ENCODE measurements at places on chromosomes 2 and 18.
A peak's percentile ranks its signal among the peaks of the same experiment; 100 is the strongest.

DNA sequence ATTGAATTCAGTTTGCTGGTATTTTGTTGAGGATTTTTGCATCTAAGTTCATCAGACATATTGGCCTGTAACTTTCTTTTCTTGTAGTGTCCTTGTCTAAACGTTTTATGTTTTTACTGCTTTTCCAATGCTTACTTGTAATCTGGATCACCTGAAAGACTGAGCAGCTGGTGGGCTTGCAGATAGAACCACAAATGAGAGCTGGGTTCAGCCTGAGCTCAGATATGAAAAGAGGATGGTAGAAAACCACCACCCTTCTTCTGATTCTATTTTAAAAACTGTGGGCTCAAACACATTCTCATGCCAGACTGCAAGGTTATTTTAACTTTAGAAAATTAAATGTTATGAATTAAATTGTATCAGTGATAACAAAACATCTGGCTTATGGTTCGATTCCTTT, 70.8 kb downstream of the DDX18 start:
- no peak for DNase-seq

- DNase-seq = no peak
Measured at GRCh38 chr2:74206180-74206688, 7.8 kb downstream of the MTHFD2 start.

GRCh38 chr2:220417503-220417902, 790.1 kb downstream of the SLC4A3 start:
- no peak for DNase-seq

GRCh38 chr2:9993488-9994165, 42.1 kb downstream of the GRHL1 start:
- DNase-seq = peak; percentile 59

GRCh38 chr2:236955521-236956030, 130.1 kb upstream of the COPS8 start:
- no peak for DNase-seq

GRCh38 chr2:61016392-61017002, 1.0 kb upstream of the PEX13 start:
- DNase-seq = no peak

DNA sequence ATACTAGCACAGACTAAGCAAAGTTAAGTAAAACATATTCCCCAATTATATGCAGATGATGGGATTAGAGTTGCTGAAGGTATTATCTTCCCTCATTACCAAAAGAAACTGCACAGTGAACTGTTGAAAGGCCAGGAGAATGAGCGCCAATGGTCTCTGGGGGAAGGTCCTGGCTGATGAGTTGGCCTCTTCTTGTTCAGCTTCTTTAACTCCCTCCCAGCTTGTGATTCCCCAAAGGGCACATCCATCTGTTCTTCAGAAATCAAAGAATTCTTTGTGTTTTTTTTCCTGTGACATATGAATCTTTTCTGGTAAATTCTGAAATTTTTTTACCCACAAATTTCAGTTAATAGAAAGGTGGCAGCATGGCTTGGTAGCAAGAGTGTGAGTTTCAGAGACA, 667.6 kb downstream of the CNTNAP5 start:
- no peak for DNase-seq

DNA sequence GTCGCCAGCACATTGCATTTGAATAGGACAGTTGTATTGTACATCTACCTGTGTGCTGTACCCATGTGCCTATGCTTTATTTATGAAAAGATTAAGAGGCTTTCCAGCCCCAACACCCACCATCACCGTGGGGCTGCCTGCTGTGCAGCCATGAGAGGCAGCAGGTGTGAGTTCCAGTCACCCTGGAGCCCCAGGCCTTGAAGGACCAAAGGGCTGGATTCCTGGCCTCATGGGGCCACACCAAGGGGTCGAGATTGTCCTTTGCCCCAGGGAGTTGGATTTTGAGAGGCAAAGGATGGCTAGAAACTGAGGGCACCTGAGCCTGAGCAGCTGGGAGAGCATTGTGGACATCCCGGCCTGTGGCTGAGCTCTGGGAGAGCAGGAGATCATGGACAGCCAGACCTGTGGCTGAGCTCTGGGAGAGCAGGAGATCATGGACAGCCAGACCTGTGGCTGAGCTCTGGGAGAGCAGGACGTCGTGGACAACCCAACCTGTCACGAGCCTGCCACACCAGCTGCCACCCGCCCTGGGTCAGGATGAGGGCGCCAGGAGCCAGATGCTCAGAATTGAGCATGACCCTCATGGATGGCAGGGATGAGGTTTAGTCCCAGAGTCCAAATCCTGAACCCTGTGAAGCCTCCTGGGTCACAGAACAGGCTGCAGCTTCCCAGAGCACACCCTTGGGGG, 182.5 kb upstream of the RAB6C start:
- no peak for DNase-seq

DNA sequence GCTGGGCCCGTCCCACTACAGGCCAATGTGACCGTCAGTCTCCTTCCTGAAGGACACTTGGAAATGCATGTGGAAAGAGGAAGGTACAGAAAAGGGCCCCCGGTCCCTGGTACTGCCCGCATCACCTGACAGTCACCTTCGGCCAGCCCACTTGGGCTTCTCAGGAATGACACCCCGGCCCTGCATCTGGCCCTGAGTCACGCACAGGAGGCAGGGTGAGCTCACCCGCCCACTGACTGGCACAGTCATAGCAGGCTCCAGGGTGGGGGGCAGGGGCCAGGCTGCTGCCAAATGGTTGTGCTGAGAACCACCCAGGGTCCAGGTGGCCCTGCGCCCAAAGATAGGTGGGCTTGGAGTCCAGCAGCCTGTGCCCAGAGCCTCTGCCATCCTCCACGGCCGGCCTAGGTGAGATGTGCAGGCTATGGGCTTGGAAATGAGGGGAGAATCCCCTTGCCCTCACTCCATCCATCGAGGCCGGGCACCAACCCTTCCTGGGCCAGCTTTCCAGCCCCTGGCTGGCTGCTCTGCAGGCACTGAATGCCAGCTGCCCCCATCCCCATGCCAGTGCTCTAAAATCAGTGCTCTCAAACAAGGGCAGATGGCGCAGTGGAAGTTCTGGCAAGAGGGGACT, 14.1 kb downstream of the EMX1 start:
- no peak for DNase-seq

GRCh38 chr2:196177124-196177523, 5.7 kb upstream of the STK17B start:
- no peak for DNase-seq

GRCh38 chr2:239216614-239217273, 184.1 kb downstream of the HDAC4 start:
- no peak for DNase-seq

DNA sequence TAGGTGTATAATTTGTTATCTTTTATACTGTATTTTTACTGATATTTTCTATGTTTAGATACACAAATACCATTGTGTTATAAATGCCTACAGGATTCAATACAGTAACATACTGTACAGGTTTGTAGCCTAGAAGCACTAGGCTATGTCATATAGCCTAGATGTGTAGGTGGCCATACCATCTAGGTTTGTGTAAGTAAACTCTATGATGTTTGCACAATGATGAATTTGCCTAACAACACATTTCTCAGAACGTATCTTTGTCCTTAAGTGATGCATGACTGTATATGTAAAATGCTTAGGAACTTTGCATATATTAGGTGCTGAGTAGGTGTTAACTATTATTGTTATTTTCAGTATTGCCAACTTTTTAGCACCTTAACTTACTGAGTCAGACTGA, 17.3 kb downstream of the UNC80 start:
- no peak for DNase-seq

- DNase-seq = no peak
Measured at GRCh38 chr2:176157499-176158185, 535 bp downstream of the HOXD3 start.

GRCh38 chr18:68394705-68395104, 320.2 kb downstream of the TMX3 start:
- DNase-seq = no peak

DNA sequence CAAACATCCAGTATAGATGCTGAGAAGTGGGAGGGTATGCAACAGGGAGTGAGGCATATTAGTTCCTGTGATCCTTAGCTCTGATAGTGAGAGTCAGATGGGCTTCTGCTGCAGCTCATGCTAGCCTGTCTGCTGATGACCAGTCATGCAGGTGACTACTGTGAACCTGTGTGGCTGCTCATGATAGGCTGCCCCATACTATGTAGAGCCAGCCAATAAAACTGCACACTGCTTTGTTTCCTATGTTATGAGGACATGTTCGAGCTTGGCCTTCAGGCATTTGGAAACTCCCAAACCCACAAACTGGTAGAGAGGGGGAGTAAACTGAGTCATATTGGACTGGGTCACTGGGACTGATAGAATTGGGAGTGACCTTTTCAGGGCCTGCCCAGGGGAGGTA, 20.1 kb upstream of the SERPINE2 start:
- no peak for DNase-seq

- DNase-seq = no peak
Measured at GRCh38 chr2:96336104-96336775, 674 bp downstream of the NCAPH start.

GRCh38 chr2:8956774-8957173, 46.7 kb downstream of the MBOAT2 start:
- no peak for DNase-seq

GRCh38 chr18:36718705-36719328, 110.0 kb downstream of the TPGS2 start:
- no peak for DNase-seq

GRCh38 chr2:85066874-85067351, 66.3 kb upstream of the TCF7L1 start:
- peak; percentile 9 for DNase-seq

GRCh38 chr2:111904726-111905474, 6.5 kb downstream of the MERTK start:
- no peak for DNase-seq

DNA sequence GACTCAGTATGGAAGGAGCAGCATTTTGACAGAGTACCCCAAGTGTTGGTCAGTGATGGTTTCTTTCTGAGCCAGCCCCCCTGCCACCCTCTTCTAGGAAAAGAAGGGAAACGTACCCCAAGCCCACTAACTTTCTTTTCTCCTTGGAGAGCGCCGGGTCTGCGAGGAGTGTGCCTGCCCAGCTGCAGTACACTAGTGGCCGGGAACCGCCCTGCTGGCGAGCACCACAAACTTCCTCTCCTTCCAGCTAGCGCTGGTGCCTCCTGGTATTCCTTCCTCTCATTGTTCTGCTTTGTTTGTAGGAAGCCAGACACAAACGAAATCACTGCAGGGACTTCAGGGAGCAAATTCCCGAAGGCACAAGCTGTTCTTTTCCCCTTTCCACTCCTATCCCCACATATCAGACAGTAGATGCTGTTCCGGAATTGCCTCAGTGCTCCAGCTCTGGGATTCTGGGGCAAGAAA, 1.8 kb downstream of the CCDC85A start:
- no peak for DNase-seq

All from BJ (cell line).